Chondrocyte (in vitro differentiated cells): ENCODE measurements at places on chromosomes 1 and 21. TPM values are rescaled to one million over a fixed set of nuclear protein-coding genes. Genes with fewer than 3 reads are reported as not detected.

DNA sequence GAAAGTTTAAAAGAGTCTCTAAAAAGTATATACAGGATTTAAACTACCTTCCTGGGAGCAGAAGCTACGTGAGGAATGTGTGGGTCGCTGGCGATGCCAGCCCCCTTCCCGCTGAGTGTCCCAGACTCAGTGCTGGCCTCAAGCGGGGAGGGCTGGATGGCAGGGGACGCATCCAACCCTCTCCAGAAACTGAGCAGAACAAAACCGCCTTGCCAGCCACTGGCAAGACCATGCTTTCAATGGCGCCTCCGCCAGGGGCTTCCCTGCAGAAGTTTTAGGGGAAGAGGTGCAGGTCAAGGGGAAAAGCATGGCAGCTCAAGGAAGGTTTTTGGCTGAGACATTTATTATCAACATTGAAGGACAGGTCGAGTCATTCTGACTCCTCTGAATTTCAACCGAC lies 26.1 kb downstream of the NADK start:
- no peak for DNase-seq
- no peak overlapping the region for H3K27ac ChIP-seq
- no peaks in the 10 kb centered on the region for H3K27me3 ChIP-seq
- peaks cover 5% of the 10 kb centered on the region for H3K4me1 ChIP-seq
- no peak overlapping the region for H3K4me3 ChIP-seq

DNA sequence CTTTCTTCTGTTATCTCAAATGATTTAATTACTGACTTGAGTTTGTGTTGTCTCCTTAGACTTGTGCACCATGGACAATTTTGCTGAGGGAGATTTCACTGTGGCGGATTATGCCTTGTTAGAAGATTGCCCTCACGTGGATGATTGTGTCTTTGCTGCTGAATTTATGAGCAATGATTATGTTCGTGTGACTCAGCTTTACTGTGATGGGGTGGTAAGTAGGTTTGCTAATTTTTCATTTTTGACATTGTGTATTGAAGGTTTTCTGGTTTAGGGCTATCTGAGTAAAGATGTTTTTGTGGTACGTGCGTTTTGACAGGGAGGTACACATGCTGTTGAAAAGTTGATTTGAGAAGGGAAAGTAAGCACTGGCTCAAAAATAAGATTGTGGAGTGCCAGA lies 14.1 kb downstream of the TTC3 start:
- DNase-seq: no peak
- no peaks in the 10 kb centered on the region for H3K27me3 ChIP-seq
- no peaks in the 10 kb centered on the region for H3K36me3 ChIP-seq
- H3K4me1 ChIP-seq: peaks cover 26% of the 10 kb centered on the region
- H3K27ac ChIP-seq: no peak overlapping the region
- no peak overlapping the region for H3K4me3 ChIP-seq

DNA sequence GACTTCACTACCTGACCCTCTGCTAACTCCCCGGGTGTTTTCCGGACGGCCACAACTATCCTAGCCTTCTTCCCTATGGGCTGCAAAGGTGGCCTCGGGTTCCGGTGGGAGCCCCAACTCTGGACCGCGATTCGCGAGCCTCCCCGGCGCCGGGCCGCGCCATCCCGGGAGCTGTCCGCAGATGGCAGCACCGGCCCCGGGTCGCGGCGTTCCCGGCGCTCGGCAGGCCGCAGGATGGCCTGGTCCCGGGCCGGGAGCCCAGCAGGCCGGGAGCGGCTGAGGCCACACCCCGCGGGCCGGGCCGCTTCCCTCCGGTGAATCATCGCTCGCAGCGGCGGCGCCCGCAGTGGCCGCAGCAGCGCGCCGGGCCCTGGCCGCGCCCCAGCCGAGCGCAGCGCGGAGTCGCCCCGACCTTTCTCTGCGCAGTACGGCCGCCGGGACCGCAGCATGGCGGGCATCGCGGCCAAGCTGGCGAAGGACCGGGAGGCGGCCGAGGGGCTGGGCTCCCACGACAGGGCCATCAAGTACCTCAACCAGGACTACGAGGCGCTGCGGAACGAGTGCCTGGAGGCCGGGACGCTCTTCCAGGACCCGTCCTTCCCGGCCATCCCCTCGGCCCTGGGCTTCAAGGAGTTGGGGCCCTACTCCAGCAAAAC lies at the start of gene CAPN2:
CAPN2 (plus strand) TSS at position 346 of the 656 bp plus-strand sequence; CDS start at position 448, 102 bp downstream.
- peak within 1 kb of the TSS; percentile 93 for H3K27ac ChIP-seq
- H3K4me3 ChIP-seq: peak within 1 kb of the TSS; percentile 96
- no peak for DNase-seq

NBPF6 gene
- total RNA-seq: not detected in 3 replicates

VASH2 gene
- total RNA-seq: 2.3 to 2.8 TPM (median 2.8 TPM) in 3 replicates

SPRR2B gene
- total RNA-seq: not detected in 3 replicates
